ENCODE measurements at places on chromosomes 7 and 10.
A peak's percentile ranks its signal among the peaks of the same experiment; 100 is the strongest.

DNA sequence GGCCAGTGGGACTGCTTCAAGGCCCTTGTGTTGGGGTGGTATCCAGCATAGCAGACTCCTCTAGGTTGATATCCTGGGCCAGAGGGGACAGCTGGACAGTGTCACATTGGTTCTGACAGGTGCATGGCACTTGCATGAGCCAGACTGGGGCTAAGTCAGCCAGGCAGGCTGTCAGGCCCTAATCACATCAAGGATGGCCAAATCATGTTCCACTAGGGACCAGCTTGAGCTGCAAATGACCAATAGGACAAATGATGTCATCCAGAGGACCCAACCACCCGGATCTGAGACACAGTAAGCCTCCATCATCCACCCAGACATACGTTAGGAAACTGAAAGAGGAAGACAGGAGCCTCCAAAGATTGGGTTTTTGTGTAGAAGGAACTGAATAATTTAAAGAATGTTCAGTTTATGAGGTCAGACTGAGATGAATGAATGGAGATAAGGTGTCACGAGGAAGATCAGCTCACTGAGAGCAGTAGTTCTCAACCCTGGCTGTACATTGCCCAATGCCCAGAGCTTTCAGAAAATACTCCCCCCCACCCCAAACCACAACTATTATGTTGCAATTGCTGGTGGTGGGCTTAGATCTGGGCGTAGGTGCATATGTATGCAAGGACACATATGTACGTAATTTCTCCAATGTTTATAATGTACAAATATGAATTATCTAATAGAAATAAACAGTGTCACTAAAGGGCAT is 75.2 kb upstream of the INHBA start:
- DNase-seq = no peak

DNA sequence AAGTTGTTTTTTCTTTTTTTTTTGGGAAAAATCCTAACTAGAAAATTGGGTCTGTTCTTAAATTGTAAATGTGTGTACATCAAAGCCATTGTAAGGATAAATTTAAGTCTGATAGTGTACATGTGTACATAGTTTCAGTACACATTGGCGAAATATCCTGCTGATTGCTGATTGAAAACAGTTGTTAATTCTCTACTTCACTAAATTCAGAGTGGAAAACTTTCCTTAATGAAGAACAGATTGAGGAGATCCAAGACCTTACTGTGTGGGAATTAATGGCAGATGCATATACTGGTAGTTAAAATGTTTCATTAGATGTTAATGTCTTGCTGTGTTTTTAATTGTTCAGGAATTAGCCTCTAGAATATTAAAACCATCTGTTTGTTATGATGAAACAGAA is 506.0 kb downstream of the AUTS2 start:
- DNase-seq = no peak

GRCh38 chr10:20228729-20229128 is 412.5 kb downstream of the PLXDC2 start:
- no peak for DNase-seq

DNA sequence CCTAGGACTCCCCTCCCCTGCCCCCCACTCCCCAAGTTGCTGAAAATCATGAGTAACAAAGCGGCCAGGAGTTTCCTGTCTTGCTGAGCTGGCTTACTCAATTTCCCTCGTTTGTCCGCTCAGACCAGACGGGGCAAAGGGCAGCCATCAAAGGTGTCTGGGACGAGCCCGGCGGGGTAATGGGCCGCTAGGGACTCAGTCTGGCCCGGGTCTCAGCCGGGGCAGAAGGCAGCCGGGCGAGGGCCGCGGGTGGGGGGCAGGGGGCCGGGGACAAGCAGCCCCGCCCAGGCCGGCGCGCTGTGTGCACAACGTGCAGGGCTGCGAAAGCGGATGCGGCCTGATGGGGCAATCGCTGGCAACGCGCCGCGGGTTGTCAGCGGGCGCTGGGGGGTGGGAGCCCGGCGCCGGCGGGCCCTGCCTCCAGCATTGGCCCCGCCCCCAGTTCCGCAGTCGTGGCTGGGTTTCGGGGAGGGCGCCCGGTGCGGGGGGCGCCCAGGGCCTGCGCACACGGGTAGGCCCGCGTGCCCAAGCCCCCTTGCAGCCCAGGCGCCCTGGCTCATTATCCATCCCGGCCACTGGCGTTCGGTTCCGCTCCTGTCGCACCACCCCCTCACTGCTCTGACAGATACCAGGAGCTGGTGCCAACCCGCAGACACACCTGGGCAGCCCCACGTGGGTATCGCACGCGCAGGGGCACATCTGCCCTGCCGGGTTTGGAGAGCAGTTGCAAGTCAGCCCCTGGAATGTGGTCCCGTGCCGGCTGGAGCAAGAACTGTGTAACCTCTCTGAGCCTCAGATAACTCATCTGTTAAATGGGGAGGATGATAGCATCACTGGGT is 35.1 kb downstream of the DNAJB12 start:
- peak; percentile 90 for DNase-seq

DNA sequence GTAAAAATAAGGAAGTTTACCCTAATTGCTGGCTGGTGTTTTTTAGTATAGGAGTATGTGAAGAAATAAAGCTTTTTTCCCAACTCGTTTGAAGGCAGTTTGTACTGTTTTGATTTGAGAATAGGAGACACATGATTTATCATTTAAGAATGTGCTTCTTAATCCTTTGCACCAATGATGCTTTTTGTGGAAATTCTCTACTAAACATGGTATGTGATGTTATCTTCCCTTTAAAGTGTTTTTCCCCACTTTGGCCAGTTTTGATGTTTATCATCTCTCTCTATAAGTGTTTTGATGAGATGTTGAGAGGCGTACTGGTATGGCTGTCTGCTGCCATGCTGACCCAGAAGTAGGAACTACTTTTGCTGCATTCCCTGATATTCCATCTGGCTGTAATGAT is 85.1 kb downstream of the SUGCT start:
- no peak for DNase-seq

- no peak for DNase-seq
Observed at GRCh38 chr10:84269773-84270172, 24.9 kb downstream of the RGR start.

GRCh38 chr7:22082886-22083703 is 137.4 kb upstream of the CDCA7L start:
- DNase-seq = peak; percentile 83

DNA sequence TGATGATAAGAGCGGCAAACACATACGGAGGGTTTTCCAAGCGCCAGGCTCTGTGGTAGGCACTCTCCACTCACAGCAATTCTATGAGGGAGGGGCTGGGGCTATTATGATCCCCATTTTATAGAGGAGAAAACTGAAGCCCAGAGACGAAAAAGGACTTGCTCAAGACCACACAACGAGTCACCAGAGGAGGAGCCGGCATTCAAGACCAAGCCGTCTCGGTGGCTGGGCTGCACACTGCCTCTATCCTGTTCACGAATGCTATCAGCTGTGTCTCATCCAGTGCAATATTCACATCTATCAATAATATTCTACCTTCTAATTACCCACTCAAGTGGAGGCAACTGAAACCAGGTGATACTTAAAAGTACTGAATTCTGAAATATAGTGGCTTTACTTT is 67.8 kb upstream of the NMT2 start:
- no peak for DNase-seq

DNA sequence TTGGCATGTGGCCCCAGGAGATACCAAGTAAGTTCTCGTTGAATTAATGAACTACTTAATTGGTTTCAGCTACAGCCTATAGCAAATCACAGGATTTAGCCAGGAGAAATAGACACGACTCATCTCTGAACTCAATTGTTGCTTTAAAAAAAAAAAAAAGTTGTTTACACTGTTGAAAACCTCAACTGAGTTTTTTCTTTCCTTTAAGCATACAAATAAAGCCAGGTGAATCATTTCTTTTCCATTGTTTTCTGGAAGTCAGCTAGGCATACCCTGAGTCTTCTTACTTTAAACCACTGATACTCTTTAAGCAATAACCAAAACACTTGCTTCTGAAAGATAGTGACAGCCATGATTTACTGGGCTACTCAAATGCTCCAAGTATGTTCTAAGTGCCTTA is 755 bp downstream of the FRMPD2 start:
- DNase-seq = no peak

GRCh38 chr10:10492420-10492819 is 525.3 kb upstream of the CELF2 start:
- DNase-seq = no peak

- no peak for DNase-seq
Observed at GRCh38 chr10:1240341-1240775, 184.2 kb downstream of the WDR37 start.

- no peak for DNase-seq
Observed at GRCh38 chr7:21934808-21935207, 10.9 kb downstream of the CDCA7L start.

- no peak for DNase-seq
Observed at GRCh38 chr7:156031679-156032478, 219.6 kb upstream of the SHH start.

GRCh38 chr7:150406567-150407421 is 27.7 kb downstream of the ZNF775 start:
- DNase-seq = peak; percentile 45

DNA sequence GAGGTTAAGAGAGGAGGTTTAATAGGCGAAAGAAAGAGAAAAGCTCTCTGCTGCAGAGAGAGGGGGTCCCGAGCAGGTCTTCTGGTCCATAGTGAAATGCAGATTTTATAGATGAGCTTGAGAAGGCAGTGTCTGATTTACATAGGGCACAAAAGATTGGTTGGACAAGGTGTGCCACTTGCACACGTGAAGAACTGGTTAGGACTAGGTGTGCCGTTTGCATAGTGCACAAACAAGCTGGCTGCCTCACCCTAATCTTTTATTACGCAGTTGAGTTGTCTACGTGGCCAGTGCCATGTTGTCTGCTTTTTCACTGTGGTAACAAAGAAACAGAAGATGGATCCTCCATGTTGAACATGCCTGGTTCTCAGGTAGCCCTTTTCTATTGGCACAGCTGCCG is 82.6 kb downstream of the AMPH start:
- no peak for DNase-seq

DNA sequence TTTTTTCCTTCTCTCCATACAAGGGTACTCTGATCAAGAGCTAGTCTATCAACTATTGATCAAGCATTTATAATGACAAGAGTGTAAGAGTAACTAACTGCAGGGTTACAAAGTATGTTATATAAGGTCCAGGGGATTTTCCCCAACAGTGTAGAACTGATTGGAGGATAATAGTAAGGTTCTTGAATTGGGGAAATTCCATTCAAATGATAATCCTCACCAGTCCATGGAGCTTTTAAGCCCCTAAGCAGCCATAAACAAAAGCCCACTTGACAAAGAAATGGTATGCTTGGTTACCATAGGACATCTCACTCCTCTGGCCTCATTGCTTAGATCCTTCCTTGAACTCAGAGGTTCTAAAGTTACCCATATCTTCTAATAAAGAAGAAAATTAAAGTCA is 8.2 kb downstream of the YME1L1 start:
- DNase-seq = no peak

Measured in CD4-positive, alpha-beta T cell treated with Interleukin-1 beta for 1 hour (primary cell).